ENCODE measurements at places on chromosomes 3 and 15. TPM values are rescaled to one million over a fixed set of nuclear protein-coding genes. Genes with fewer than 3 reads are reported as not detected.

DNA sequence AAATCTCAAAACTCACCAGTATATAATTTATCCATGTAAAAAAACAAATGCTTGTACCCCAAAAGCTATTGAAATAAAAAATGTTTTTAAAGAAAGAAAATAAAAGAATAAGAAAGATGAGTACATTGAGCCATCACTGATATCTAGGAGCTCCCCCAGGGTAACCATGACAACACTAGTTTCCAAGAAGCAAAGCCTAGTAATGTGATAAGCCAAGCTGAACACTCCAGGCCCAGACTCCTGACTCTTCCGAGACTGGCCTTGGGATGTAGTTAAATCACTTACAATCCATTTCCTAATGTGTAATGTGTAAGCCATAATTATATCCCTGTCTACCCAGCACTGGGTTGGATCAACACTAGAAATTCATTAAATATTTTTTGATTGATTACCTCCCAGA, 21.1 kb upstream of the ATP8B4 start:
- DNase-seq = no peak

GRCh38 chr15:101133751-101134261, 118.0 kb downstream of the CHSY1 start:
- no peak for DNase-seq

- DNase-seq = no peak
These were observed 618.5 kb downstream of the FGF12 start for GRCh38 chr3:192108820-192109219.

DNA sequence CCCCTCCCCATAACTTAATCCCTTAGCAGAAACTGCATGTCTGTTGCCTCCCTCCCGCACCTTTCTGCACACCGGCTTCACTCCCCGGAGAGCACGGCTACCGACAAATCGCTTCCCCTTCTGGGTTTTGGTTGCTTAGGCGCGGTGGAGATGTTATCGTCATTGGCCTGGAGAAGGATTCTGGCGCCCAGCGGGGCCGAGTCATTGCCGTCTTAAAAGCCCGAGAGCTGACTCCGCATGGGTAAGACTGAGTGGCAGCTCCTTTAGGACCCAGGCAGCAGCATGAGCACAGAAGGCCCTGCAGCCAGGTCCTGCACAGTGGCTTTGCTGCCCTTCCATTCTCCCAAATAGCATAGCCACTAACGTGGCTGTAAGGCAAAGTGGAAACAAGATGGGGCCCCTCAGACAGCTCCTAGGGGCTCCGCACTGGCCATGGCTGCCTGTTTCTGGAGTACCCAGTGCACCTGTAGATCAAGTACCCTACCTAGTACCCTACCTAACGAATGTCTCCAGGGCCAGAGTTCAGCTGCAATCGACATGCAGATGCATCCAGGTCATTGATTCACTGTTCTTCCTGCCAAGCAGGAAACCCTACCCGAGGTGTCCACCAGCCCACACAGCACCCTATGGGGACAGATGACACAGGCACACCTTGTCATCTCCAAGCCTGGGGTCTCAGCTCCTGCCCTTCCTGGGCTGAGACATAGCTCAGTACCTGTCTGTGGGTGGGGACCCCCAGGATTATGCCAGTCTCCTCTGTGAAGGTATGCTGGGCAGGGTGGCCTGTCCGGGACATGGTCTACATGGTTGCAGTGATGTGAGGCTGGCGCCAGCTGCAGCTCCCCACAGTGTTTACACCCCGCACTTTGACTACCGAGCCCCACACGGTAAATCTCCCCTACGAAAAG, 147.6 kb downstream of the LRRK1 start:
- no peak for DNase-seq

GRCh38 chr3:140022066-140022770, 87.2 kb downstream of the CLSTN2 start:
- DNase-seq = no peak

- DNase-seq = no peak
These were observed 19.9 kb downstream of the CCDC14 start for GRCh38 chr3:123941121-123941520.

Gene U2SURP
- 174 TPM for total RNA-seq

Gene GPR149
- not detected for total RNA-seq

Gene DLL4
- total RNA-seq = not detected

Gene TEX55
- not detected for total RNA-seq

GRCh38 chr3:186751480-186751879, 31.9 kb upstream of the EIF4A2 start:
- no peak for DNase-seq

DNA sequence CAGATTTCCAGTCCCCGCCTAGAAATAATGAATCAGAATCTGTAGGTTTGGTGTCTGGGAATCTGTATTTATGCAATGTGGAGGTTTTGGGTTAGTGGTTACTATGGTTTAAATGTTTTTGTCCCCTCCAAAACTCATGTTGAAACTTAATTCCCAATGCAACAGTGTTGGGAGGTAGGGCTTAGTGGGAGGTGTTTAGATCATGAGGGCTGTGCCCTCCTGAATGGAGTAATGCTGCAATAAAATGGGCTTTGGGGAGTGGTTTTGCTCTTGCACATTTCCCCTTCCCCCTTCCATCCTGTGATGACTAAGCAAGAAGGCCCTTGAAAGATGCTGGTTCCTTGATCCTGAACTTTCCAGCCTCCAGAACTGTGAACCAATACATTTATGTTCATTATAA, 9.2 kb upstream of the RFC4 start:
- DNase-seq = no peak

DNA sequence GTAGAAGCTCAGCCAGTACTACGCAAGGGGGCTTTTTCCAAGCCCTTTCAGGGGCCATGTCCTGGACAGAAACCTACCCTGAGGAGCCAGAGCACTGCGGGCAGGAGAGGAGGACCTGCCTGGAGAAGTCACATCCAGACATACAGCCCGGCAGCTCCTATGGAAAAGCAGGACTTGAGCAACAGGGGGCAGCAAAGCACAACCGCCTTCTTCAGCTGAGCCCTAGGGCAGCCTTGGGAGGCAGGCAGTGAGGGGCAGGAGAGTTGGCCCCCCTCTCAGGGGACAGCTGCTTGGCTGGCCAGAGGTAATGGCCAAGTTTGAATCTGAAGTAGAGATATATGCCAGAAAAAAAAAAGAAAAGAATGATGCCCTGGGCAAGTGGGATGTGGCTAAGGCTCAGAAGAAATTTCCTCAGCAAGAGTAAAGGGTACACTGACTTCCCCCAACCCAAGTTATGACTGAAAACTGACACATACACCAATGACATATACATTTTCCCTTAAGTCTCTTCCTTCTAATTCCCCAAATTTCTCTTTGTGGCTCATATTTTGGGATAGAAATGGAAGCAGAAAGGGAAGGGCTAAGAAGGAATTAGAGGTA, 56.9 kb downstream of the CYP19A1 start:
- peak; percentile 47 for DNase-seq

DNA sequence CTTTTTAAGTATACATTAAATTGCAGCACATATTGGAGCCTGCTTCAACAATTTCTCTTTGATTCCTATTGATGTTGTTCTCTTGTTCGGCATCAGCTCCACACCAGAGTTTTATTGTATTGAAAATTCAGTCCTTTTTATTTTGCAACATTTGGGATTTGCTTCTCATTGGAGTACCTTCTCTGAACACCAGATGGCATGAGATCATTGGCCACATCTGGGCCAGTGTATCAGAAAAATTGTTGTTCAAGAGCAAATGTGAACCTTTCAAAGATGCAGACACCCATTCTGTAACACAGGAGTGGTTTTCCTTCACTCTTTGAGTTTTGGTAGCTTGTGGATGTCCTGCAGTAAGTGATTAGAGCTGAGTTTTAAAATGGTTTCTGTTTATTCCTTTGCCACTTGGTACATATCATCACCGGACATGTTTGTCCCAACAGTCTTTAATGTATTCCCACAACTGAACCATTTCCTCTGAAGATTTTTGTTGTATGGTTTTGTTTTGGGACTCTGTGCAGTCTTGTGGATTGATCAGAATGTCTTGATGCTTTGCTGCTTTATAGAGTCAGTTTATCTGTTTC, 96.1 kb downstream of the MCTP2 start:
- no peak for DNase-seq

DNA sequence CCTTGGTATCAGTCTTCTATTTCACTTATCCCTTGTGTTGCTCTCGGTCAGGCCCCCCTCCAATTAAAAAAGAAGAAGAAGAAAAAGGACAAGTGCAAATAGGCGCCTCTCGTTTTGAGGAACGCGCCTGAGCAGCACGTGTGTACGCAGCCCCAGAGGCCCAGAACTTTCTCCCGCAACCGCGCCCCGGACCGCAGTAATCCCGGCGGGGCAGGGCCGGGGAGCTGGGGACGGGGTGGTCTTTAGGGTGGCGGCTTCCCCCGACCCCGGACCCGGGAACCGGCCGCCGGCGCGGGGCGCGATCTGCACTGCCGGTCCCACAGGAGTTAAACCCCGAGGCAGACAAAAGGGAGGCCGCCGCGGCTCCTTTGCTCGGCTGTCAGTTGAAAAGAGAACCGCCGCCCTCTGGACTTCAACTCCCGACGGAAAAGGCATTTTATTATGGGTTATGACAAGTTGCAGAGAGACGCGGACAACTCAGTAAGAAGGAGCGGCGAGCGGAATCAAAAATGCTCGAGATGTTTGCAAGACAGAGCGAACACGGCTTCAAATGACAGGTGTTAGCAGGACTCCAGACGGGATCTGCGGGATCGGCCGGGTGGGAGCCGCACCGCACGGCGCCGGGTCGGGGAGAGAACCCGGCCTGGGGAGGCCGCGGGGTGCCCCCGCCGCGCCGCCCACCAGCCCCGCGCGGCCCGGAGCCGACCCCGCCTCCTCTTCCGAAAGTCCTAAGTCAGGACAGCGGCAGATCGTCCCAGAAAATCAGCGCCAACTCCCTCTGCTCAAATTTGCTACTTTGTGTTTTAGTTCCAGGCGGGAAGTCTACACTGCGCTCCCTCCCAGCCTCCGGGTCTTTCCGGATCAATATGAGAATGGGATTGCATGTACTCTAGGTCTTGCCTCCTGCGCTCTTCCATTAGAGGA, 79.0 kb downstream of the NR2F2 start:
- no peak for DNase-seq

- no peak for DNase-seq
These were observed 108.1 kb upstream of the TNFAIP8L3 start for GRCh38 chr15:51202783-51203182.

DNA sequence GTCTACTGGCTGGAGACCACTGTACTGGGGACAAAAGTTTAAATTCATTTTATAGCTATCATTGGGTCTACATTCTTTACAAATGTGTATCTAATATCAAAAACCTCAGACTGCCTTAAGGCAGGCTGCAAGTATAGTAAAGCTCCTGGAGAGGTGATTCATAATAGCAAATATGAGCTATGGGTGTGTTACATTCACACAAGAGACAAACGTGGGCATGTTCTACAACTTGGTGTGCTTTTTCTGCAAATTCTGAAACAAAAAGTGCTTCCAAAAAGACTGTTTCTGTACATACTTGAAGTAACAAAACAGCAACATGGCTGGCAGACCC, 1101.4 kb downstream of the ROBO1 start:
- DNase-seq = no peak

Gene FAM98B
- 61.8 TPM for total RNA-seq

GRCh38 chr15:34684351-34684750, 70.4 kb downstream of the GJD2 start:
- no peak for DNase-seq

GRCh38 chr3:134796281-134797056, 1.4 kb downstream of the EPHB1 start:
- DNase-seq = no peak

Gene TM4SF1
- total RNA-seq = not detected

Data from activated CD8-positive, alpha-beta T cell treated with anti-CD3 and anti-CD28 coated beads for 36 hours (primary cell).